ENCODE measurements at places on chromosomes 4 and X. TPM values are rescaled to one million over a fixed set of nuclear protein-coding genes. Genes with fewer than 3 reads are reported as not detected.

TENM3 gene
- 6.2 TPM for total RNA-seq

GRCh38 chrX:40778861-40779575, 43.7 kb upstream of the MED14 start:
- H3K27me3 ChIP-seq = no peaks in the 10 kb centered on the region
- no peak overlapping the region for H3K4me3 ChIP-seq
- no peaks in the 10 kb centered on the region for H3K36me3 ChIP-seq
- H3K27ac ChIP-seq = no peak overlapping the region
- DNase-seq = peak; percentile 51

GRCh38 chr4:187124331-187124730, 400.7 kb upstream of the FAT1 start:
- H3K36me3 ChIP-seq = no peaks in the 10 kb centered on the region
- DNase-seq = no peak
- no peaks in the 10 kb centered on the region for H3K27me3 ChIP-seq
- no peaks in the 10 kb centered on the region for H3K4me1 ChIP-seq
- no peak overlapping the region for H3K27ac ChIP-seq

GRCh38 chr4:41297832-41298231, 41.1 kb downstream of the UCHL1 start:
- no peaks in the 10 kb centered on the region for H3K36me3 ChIP-seq
- DNase-seq = peak; percentile 73
- peaks cover 8% of the 10 kb centered on the region for H3K27me3 ChIP-seq
- no peak overlapping the region for H3K27ac ChIP-seq

DNA sequence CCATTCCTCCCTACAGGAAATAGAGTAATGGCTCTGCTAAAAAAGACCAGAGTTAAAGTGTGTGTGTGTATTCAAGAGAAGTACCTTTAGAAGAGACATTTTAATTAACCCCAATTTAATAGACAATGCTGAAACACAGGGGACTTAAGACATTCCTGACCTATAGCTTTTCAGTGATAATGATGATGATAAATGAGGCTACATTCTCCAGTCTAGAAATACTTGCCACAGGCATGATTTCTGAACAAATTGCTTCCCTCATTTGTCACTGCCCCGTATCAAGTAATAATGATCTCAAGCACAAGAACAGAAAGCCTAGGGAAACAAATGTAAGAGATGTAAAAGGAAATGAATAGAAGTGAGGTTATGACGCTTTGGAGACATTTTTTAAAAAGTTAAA, 117.1 kb downstream of the UNC5C start:
- no peak for DNase-seq
- no peak overlapping the region for H3K4me3 ChIP-seq
- no peaks in the 10 kb centered on the region for H3K4me1 ChIP-seq
- no peaks in the 10 kb centered on the region for H3K27me3 ChIP-seq
- H3K36me3 ChIP-seq = no peaks in the 10 kb centered on the region

- H3K4me3 ChIP-seq = no peak overlapping the region
- H3K27me3 ChIP-seq = no peaks in the 10 kb centered on the region
- DNase-seq = no peak
- H3K4me1 ChIP-seq = no peaks in the 10 kb centered on the region
- H3K27ac ChIP-seq = no peak overlapping the region
These were observed 129.7 kb upstream of the SLC4A4 start for GRCh38 chr4:71209161-71209560.

GPR119 gene
- total RNA-seq = not detected

SPANXN3 gene
- not detected for total RNA-seq

DNA sequence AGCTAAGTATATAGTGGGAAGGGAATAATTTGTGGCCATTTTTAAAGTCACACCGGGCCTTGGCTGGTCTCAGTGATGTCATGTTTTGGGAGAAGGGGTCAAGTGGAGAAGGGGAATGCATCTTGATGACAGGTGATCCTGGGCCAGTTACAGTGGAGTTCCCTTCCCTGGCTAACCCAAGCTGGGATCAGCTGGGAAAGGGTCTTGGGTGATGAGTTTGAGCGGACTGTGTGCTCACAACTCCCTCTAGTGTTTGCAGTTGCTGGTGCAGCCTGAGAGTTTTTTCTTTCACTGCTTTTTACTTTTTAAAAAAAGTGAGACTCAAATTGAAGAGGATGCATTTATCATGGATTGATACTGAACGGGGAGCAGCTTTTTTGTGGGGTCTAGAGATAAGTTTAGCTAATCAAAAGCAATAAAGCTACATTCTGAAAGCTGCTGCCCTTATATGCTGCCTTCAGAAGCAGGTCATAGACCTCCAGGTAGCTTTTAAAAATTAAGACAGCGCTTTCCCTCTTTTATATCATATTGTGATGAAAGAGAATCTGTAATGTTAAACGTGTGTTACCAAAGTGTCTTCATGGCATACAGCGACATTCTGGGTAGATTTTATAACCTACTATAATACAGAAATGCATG, 164.7 kb downstream of the DCLK2 start:
- H3K4me1 ChIP-seq = peaks cover 8% of the 10 kb centered on the region
- H3K27me3 ChIP-seq = no peaks in the 10 kb centered on the region
- H3K4me3 ChIP-seq = no peak overlapping the region
- peak; percentile 67 for DNase-seq

DNA sequence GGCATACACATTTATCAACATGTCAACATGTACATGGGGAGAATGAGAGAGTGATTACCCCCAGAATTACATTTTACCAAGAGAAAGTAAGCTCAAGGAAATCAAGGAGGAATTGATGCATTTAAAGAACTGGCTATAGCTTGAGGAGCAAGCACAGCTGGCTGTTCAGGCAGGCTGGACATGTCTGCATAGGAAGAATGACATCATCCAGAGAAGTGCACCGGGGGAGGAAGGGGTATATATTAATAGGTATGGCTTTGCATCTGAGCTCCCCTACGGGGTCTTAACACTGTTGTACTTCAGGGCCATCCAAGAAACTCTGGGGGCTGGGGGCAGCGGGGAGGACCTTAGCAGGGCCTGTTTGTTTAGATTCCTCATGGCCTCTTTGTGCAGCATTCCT, 222.4 kb upstream of the VCX start:
- no peaks in the 10 kb centered on the region for H3K4me1 ChIP-seq
- no peak overlapping the region for H3K27ac ChIP-seq
- no peak overlapping the region for H3K4me3 ChIP-seq
- no peak for DNase-seq
- H3K27me3 ChIP-seq = no peaks in the 10 kb centered on the region
- H3K36me3 ChIP-seq = no peaks in the 10 kb centered on the region

DNA sequence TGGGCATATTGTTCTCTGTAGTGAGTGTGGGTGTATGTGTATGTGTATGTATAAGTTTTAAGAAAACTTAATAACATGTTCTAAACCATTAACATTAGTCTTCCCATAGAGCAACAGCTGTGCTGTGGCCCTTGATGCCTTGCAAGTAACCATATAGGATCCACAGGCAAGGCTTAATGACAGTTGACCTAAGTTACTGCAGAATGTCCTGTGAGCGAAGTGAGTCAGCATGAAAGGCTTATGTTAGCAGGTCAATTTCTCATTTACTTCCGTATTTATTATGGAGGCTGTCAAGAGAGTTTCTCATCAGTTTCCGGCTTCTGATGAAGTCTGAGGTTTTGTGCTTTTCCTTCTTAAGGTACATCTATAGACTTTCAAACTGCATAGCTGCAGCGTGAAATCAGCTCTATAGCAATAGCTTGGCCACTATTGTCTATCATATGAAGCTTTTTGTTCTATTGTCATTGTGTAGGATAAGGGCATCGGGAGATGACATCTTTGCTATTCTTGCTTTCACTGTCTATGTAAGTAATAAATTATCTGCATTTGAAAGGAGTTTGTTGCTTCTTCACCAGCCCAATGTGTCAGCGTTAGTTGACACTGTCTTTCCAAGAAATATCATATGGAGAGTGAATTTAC, 1153.4 kb upstream of the AGA start:
- no peaks in the 10 kb centered on the region for H3K36me3 ChIP-seq
- H3K4me3 ChIP-seq = no peak overlapping the region
- no peak overlapping the region for H3K27ac ChIP-seq
- H3K27me3 ChIP-seq = no peaks in the 10 kb centered on the region

DNA sequence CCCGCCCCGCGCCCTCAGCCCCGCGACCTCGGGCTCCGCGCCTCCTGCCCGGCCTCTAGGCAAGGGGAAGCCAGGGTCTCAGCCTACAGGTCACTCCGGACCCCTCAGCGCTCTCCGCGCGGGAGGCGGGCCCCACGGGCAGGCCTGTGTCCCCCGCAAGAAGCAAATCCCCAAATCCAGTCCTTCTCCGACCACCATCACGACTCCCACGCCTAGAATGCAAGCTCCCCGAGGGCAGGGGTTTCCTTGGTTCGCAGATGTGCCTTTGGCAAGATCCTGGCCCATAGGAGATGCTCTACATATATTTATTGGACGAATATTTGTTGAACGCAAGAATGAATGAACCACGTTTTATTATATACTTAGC, 260 bp upstream of the CCDC149 start:
- peak overlapping the region; percentile 73 for H3K4me3 ChIP-seq
- no peaks in the 10 kb centered on the region for H3K36me3 ChIP-seq
- H3K4me1 ChIP-seq = peaks cover 5% of the 10 kb centered on the region
- peak overlapping the region; percentile 13 for H3K27ac ChIP-seq
- DNase-seq = no peak

All from endothelial cell of umbilical vein (primary cell).